ENCODE measurements at places on chromosomes 12 and 14. TPM values are rescaled to one million over a fixed set of nuclear protein-coding genes. Genes with fewer than 3 reads are reported as not detected.

The TAS2R42 gene
- total RNA-seq, result 3.3 TPM

The PIK3C2G gene
- total RNA-seq, result not detected

- ATAC-seq, result no peak
Measured at GRCh38 chr12:56537546-56537945, 15.9 kb downstream of the RBMS2 start.

- ATAC-seq, result no peak
Measured at GRCh38 chr12:11703378-11703777, 53.9 kb downstream of the ETV6 start.

GRCh38 chr12:6392504-6392903 lies 8.5 kb downstream of the LTBR start:
- no peak for ATAC-seq

- ATAC-seq, result no peak
Measured at GRCh38 chr12:6225630-6226001, 25.4 kb downstream of the CD9 start.

GRCh38 chr14:36295642-36296627 lies 24.5 kb downstream of the MBIP start:
- no peak for ATAC-seq

GRCh38 chr14:71687166-71687831 lies 244.9 kb upstream of the RGS6 start:
- ATAC-seq, result no peak
